ENCODE measurements at places on chromosomes 1 and 21.

DNA sequence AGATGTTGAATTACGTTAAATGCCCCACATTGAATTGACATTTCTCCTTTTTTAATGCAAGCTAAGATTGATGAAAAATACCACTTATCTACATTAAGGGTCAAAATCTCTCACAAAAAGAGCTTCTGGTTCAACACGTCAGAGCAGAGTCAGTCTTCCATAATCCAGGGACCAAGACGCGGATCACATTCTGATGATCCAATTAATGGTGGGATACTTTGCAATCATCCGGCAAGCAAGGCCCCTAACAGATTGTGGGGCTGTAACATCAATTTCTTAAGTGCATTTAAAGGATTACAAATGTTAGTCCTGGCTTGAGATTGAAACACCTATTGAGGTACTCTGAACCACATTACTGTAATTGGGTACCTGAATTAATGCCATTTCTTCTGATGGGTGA is 120.2 kb upstream of the ESRRG start:
- no peak overlapping the region for H3K27ac ChIP-seq
- no peaks in the 10 kb centered on the region for H3K27me3 ChIP-seq
- DNase-seq, result no peak

GRCh38 chr21:41158026-41158425 is 9.9 kb upstream of the BACE2 start:
- no peak overlapping the region for H3K27ac ChIP-seq
- peaks cover 2% of the 10 kb centered on the region for H3K4me1 ChIP-seq
- DNase-seq, result no peak
- H3K36me3 ChIP-seq, result peaks cover 10% of the 10 kb centered on the region

- peaks cover 4% of the 10 kb centered on the region for H3K27me3 ChIP-seq
- H3K4me3 ChIP-seq, result no peak overlapping the region
- H3K36me3 ChIP-seq, result no peaks in the 10 kb centered on the region
- H3K4me1 ChIP-seq, result peaks cover 12% of the 10 kb centered on the region
Measured at GRCh38 chr1:26368486-26368885, 4.1 kb downstream of the ZNF683 start.

DNA sequence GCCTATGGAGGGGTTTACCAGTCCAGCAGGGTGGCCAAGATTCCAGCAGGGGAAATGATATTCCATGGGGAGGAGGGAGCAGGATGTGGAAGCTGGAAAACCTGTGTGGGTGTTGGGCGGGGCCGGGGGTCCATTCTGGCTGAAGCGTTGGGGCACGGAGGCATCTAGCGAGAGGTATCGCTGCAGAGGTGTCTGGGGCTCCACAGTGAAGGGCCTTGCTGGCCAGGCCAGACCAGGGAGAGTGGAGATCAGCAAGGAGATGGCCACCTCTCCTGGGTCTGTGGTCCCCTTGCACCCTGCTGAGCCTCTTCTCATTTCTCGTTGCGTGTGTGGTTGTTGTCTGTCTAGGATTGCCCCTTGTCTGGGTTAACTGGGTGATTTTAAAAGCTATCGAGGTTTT is 6.2 kb downstream of the COQ8A start:
- no peak for DNase-seq
- H3K4me1 ChIP-seq, result peaks cover 54% of the 10 kb centered on the region
- H3K27me3 ChIP-seq, result no peaks in the 10 kb centered on the region
- H3K27ac ChIP-seq, result peak overlapping the region; percentile 21
- H3K36me3 ChIP-seq, result peaks cover 18% of the 10 kb centered on the region
- no peak overlapping the region for H3K4me3 ChIP-seq

GRCh38 chr1:30853350-30853749 is 55.2 kb downstream of the SDC3 start:
- no peak overlapping the region for H3K27ac ChIP-seq
- H3K4me3 ChIP-seq, result no peak overlapping the region
- H3K4me1 ChIP-seq, result peaks cover 5% of the 10 kb centered on the region
- H3K36me3 ChIP-seq, result no peaks in the 10 kb centered on the region

- peaks cover 15% of the 10 kb centered on the region for H3K4me1 ChIP-seq
- H3K4me3 ChIP-seq, result no peak overlapping the region
- H3K27ac ChIP-seq, result no peak overlapping the region
- H3K36me3 ChIP-seq, result no peaks in the 10 kb centered on the region
- H3K27me3 ChIP-seq, result no peaks in the 10 kb centered on the region
Measured at GRCh38 chr1:109160071-109160840, 46.3 kb downstream of the ELAPOR1 start.
